Stimulated activated CD8-positive, alpha-beta memory T cell treated with anti-CD3 and anti-CD28 coated beads, Interleukin-7, amount 100 ng/mL, for 4 hours (primary cell): ENCODE measurements at places on chromosomes 7 and 10.

- no peak for DNase-seq
Measured at GRCh38 chr10:68628576-68629127, 68.5 kb downstream of the TET1 start.

GRCh38 chr10:98244586-98244985, 23.4 kb downstream of the LOXL4 start:
- DNase-seq: no peak

DNA sequence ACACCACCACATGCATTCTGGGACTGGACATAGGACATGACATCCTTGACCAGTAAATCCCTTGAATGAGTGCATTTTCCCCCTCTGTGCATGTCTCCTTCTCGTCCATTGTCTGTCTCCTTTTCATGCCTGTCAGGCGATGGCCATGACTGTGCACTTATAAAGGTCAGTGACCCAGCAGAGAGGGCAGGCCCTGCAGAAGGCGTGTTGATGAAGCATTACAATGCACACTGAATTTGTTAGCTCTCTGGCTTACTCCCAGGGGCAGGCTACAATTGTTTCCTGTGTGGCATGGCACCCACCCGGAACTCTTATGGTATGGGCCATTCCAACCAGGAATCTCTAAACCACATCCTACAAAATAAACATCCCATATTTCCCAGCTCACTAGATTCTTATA, 71.1 kb downstream of the SAMD9 start:
- DNase-seq: no peak

DNA sequence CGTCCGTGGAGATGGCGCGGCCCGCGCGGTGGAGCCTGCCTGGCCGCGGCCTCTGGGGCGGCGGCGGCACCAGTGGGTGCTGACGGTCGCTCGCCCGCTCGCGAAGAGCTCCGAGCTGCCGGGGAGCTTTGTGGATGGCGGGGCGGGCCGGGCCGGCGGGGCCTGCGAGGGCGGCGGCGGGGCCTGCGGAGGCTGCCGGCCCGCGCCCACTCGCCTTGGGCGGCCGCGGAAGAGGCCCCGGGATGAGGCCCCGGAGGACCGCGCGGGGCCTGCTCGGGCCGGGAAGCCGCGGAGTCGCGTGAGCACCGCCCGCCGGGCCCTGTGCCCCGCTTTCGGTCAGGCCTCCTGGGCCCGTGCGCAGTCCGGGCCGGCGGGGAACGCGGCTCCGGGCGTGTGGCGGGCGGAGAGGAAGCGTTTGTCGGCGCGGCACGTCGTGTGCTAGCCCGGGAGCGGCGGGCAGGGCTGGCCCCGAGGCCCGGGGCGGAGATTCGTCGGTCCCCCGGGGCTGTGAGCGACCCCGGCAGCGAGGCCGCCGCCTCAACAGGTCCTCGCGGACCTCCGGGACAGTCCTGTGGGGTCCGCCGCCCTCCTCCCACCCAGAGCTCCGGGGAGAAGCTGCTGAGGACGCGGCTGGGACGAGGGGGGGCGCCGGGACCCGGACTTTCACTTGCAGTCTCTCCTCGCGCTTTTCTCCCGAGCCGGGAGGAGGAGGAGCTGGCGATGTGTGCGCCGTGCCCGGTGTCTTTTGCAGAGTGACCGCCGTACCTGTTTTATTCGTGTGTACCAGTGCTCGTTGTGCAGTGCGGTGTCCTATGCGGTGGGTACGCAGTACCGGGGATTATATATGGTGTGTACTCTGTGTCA, 578 bp downstream of the ZMYND11 start:
- peak; percentile 61 for DNase-seq

GRCh38 chr10:116053910-116054309, 219.1 kb downstream of the GFRA1 start:
- no peak for DNase-seq

GRCh38 chr7:154484406-154484805, 432.2 kb downstream of the DPP6 start:
- DNase-seq: no peak

DNA sequence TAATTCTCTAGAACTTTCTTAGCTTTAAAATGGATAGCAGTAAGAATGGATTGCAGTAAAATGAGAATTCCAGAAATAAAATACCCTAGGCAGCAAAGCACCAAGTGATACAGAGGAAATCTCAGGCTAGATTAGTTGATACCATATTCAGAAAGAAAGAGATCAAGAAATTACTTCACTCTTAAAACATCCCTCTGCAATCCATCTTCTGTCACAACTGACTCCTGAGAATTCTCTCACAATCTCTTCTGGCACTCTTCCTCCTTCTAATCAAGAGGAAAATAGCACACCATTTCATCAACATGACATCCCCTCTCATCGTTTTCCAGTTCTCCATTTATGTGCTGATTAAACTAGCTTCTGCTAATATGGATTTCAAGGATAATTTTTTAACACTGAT, 42.2 kb upstream of the LAMB1 start:
- no peak for DNase-seq

GRCh38 chr7:126185959-126186580, 1066.7 kb downstream of the GRM8 start:
- DNase-seq: no peak

DNA sequence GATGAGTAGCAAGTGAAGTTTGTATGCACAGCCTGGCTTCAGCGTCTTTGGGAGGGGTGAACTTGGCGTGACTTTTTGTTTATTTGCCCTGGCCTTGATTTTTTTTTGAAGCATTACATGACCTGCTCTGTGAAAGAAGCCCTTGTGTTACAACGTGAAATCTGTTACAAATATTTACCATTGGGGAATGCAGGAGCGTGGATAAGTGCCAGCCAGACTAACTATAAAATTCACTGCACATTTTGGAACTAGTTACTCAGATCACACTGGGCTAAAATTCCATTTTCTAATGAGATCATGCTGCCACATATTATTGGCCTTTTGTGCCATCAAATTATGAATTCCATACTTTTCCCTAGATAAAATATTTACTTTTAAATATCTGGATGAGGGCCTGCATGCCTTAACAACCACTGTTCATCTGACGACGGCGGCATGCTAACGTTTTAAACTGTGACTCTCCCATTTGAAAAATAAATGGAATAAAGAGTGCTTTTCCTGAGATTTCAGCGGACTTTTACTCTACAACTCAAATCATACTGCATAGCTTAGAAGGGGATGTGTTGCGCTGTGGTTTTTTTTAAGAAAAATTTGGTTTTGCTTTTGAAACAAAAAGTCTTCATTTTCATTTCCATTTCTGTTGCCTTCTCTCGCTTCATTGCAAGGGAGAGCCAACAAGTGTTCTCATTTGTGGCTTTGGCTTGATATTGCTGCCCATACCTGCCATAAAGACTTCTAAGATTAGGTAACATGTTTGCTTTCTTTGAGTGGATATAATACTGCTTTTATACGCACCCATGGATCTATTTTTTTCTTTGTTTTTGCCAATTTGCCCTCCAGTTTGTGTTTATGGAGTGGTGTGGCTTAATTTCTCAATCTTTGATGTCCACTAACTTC, 352.2 kb downstream of the TFEC start:
- no peak for DNase-seq

- DNase-seq: no peak
Measured at GRCh38 chr10:96462606-96463151, 51.0 kb downstream of the TLL2 start.

GRCh38 chr10:120402147-120402766, 54.8 kb upstream of the PLPP4 start:
- no peak for DNase-seq

GRCh38 chr7:138196971-138197896, 121.0 kb downstream of the AKR1D1 start:
- no peak for DNase-seq

- no peak for DNase-seq
Measured at GRCh38 chr10:89954061-89954460, 252.7 kb downstream of the KIF20B start.

DNA sequence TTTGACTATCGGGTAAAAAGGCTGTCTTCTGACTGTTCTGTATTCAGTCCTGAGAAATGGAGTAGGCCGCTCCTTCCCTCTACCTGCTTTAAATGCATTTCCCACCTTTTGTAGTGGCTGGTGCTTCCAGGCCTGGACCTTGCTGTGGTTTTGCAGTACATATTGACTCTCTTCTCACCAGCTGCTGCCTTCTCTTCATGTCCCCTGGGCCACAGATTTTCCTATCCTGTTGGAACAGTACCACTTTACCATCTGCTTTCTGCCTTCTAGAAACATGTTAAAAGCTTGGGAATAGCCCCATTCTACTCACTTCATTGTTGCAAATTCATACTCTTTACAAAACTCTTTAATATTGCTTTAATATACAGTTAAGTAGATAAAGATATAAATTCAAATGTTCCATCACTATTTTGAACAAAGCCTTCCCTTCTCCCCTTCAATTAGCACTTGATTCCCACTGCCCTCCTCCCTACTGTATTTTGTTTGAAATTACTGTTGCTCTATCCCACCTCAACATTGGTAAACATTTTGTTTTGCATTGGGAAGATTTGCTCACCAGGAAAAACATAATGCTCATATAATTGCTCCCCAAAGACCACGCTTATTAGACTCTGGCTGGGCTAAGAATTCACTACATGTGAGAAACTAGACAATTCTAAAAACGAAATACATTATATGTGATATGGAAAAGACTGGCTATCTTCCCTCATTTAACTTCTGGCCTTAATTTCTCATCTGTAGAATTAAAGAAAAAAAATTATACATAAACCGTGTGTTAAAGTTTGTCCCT, 17.3 kb upstream of the SEMA3C start:
- DNase-seq: no peak

DNA sequence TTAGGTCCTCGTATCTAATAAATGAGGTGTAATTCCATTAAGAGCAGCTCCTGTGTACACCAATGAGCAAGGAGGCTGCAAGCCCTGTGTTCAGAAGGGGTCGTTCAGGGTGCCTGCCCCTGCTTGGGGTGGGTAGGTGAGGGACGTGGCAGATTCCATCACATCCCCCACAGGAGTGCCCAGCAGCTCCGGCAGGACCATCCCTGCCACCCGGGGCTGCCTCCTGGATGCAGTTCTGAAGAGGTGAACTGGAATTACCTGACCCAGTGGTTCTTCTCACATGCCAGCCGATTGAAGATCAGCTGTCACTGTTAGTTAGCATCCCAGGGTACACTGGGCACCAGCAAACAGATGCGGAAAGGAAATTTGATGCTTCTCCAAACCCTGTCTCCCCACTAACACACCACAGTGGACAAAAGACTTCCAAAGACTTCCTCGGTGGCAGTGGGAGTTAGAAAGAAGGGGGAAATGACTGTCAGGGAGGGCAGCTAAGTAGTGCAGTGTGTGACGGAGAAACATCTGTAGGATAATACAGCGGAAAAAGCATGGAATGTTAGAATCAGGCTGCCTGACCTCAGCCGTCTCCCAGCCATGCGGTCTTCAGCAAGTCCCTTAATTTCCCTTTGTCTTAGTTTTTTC, 313.6 kb upstream of the ZMIZ1 start:
- DNase-seq: no peak

GRCh38 chr7:139949629-139950028, 113.1 kb downstream of the PARP12 start:
- DNase-seq: no peak

- DNase-seq: peak; percentile 33
Measured at GRCh38 chr7:141533149-141533949, 17.9 kb upstream of the AGK start.

- DNase-seq: no peak
Measured at GRCh38 chr7:41630741-41631140, 72.1 kb downstream of the INHBA start.

DNA sequence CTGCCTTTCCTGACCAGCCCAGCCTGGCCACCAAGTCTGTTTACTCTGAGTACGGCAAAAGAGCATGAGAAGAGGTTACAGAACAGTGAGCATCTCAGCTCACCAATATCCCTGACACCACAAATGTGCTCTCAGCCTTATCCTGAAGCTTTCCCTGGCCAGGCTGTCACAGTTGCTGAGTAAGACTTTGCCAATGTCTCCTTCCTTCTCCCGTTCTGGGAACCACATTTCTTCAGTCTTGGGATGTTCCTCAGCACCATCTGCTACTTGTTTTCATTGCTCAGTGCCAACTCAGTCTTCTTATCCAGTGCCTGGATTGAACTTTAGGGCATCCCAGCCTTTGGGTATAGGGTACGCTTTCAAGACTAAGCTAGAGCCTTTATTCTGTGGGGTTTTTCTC, 7.1 kb upstream of the KCNIP2 start:
- DNase-seq: no peak

- DNase-seq: no peak
Measured at GRCh38 chr10:10438335-10439100, 579.2 kb upstream of the CELF2 start.

DNA sequence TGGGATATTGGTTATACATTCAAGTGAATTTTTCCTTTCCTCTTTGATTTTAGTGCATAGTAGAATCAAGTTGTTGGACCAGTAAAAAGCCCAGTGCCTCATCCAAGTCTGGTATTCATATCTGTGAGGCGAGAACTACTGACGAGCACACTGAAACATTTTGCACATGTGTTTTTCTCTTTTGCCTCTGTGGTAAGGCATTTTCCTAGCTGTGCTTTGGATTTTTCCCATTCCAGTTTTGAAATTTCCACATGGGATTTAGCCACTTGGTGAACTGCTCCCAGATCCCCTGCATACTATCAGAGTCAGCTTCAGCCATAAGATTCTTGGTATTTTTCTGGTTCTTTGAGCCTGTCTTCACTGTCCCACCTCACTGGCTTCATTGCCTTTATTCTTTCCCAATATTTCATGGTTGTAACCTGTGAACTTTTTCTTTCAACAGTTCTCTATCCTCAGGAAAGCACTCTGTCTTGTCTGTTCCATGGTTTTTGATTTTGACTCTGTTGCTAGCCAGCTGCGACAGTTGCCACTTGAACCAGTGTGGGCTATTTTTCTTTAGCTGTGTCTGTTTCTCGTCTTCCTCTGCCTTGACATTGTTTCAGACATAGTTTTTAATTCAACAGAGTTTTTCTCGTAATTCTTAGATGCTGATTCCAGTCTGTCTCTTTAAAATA, 239.0 kb downstream of the REEP3 start:
- no peak for DNase-seq

DNA sequence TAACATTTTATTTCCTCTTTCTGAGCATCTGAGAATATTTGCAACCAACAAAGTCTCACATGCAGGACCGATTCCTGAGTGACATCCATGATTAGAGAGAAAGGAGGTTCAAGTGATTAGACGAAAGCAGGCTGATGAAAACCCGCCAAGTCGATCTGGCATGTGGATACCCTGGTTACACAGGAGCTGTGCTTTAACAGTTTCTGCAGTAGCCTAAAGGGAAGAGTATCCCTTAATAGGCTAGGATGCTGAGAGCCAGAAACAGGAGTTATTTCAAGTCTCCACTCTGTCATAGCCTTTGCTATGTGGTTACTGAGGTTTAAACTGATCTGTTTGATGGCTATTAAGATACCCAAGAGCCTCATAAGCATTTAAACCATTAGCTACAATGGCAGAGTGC, 82.5 kb downstream of the PRKCQ start:
- no peak for DNase-seq

DNA sequence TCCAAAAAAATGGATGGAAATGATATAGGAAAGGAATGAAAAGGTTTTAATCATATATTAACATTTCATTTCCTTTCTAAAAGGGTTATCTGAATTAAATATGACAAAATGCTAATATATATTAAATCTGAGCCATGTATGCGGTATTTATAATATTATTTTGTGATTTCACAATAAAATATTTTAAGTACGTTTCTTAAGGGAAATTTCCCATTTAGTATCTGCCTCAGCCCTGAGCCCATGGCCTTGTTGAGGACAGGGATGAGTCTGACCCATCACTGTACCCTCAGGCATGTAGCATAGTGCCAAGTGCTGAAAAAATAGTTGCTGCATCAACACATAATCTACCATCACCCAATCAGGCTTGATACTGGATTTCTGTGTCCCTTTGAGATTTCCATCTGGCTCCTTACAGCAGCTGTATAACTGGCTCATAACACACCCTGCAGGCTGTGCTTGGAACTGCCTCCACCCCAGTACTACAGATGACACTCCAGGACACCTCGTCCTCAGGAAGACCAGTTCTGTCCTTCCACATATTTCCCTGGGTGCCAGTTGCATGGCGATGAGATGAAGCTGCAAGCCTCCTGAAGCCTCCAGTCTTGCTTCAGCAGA, 59.4 kb upstream of the ASAH2 start:
- DNase-seq: no peak
